ENCODE measurements at places on chromosomes 1 and 21.

- DNase-seq: no peak
These were observed 585.3 kb downstream of the PTPRU start for GRCh38 chr1:29821605-29822004.

- no peak for DNase-seq
These were observed 546.1 kb upstream of the ADAMTS5 start for GRCh38 chr21:27513016-27513415.

- DNase-seq: no peak
These were observed 1.7 kb downstream of the DR1 start for GRCh38 chr1:93347334-93347899.

- no peak for DNase-seq
These were observed 117.2 kb downstream of the EPHB2 start for GRCh38 chr1:22827666-22828483.

DNA sequence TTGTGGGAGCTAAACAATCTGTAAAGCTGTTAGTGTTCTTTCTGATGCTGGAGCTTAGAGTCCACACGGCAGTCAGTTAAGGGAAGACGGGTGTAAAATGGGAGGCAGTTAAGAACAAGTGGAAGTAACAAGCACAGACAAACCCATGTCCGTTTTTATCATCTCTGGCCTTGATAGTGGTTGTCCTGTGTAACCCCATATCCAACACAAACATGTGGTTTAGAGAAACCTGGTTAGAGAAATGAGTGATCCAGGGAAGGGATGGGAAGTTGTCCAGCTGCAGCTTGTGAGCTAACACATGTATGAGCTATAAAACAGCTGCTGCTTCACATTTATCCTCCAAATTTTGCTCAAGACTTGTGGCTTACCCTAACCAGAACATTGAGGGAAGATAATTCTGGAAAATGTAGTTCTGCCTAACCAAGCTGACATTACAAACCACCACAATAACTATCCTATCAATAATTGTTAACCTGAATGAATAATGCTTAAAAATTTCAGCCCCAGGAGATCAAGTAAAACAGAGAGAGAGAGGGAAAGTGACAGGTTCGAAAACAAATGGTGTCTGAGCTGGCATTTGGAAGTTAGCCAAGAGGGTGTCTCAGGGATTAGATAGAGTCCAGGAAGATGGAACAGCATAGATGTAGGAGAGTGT is 10.6 kb upstream of the C1orf162 start:
- DNase-seq: no peak

DNA sequence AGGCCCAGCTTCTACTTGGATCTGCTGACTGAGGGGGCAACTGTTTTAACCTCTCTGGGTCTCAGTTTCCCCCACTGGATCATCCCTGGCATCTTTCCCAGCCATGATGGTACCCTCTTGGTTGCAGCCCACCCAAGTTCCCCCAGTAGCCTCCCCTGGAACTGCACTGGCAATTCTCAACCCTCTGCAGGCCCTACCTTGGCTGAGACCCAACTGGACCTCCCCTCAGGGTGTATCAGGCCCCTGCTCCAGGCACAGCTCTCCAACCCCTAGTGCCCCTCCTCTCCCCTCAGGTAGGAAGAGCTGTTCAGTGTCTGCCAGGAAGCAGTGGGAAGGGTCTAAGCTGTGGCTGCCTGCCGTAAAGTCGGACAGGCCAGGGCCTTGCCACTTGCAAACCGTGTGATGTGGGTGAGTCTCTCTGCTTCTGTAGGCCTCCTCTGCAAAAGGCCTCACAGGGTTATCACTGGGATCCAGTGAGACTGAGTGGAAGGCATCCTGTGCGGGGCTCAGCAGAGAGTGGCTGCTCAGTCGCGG is 32.1 kb downstream of the RHBG start:
- DNase-seq: no peak

- DNase-seq: no peak
These were observed 5.2 kb upstream of the ARID1A start for GRCh38 chr1:26690576-26691031.

DNA sequence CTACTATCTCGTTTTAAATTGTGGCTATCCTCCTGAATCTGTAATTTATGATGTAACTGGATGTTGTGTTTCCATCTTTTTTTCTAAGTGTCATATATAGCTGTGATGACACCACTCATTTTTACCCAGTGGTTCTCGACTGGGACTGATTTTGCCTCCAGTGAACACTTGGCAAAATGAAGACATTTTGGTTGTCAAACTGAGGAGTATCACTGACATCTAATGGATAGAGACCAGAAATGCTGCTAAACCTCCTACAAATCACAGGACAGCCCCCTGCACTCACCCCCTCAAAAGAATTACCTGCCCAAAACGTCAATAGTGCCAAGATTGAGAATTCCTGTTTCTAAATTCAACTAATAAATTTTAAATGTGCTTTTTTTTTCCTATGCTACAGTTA is 1.9 kb downstream of the TRMT13 start:
- DNase-seq: no peak

DNA sequence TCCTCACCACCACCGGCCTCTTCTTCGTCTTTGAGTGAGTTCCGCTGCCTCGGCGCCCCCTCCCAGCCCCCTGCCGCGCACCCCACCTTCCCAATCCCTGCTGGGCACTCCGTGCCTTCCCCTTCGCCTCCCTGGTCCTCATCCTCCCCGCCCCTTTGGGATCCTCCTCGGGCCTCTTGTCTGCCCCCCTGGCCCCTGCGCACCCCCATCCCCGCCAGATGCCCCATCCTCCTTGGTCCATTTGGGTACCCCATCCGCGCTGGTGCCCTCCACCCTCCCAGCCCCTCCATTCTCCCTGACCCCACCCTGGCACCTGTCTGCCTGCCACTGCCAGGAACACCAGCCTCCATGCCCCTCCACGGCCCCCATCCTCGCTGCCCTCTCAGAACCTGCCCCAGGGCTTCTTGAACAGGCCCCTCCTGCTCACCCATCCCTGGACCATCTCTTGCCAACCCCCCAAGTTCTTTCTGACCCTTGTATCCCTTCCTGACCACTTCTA is 667 bp downstream of the ZDHHC18 start:
- no peak for DNase-seq

GRCh38 chr21:40618191-40618973 is 228.6 kb downstream of the DSCAM start:
- DNase-seq: no peak

DNA sequence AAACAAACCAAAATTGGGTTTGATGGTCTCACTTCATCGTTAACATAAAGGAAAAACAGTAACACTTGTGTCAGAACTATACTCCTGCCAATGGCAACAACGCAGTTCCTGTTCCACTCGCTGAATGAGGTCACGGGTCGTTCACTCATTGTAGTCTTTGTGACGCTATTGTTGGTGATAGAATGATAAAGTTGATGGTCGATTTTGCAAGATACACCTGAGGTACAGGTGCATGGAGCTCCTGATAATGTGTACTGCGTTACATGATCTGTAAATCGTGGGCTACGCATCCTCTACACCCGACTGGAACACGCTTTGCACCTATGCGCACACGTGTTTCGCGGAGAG is 391 bp upstream of the CENPS start:
- DNase-seq: no peak

DNA sequence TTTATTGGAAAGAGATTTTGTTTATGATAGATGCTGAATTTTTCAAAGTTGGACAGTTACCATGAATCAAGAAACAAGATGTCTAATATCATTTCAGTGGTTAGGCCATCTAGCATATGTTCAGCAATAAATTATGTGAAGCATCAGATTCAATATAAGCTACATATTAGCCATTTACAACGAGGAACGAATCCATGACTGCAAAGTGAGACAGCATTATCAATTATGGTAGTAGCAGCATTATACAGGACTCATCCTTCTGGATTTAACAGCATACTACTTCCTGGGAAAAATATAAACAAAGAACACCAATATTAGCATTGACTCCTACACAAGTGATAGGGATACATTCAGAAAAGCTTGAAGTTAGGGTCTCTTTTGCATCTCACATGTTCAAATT is 59.1 kb downstream of the LRRC53 start:
- no peak for DNase-seq

DNA sequence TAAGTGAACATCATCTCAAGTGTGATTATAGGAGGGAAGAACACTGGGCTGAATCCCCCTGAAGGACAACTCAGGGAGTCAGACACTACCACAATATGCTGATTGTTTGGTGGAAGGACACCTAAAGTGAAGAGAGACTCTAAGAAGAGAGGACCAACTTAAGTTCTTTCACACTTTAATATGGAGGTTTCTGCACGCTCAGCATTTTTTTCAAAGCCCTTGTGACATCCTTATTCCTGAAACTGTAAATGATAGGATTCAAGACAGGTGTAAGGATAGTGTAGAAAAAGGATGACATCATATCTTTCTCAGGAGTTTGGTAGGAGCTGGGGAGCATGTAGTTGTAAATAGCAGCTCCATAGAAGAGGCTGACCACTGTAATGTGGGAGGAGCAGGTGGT is 4.8 kb downstream of the OR2T10 start:
- no peak for DNase-seq

GRCh38 chr1:116529199-116529631 is 41.6 kb downstream of the CD58 start:
- no peak for DNase-seq

DNA sequence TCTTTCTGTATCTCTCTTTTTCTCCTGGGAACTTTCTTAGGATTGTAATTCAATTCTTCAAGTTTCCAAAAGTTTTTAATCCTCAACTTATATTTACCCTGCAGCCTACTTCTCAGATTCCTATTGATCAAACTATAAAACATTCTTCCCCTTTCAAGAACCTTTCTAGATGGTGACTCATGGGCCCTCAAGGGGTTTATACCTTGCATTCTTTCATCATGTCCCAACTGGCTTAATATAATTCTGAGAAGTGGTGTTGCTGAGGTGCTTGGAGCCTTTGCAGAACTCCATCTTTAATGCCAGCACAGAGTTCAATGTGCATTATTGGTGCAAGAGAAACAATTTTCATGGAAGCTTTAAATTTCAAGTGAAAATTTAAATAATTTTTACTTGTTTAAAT is 273.4 kb downstream of the VAV3 start:
- no peak for DNase-seq

GRCh38 chr1:40479156-40479555 is 2.1 kb downstream of the ZFP69 start:
- no peak for DNase-seq

GRCh38 chr1:47235241-47235681 is 3.2 kb upstream of the TAL1 start:
- DNase-seq: no peak

DNA sequence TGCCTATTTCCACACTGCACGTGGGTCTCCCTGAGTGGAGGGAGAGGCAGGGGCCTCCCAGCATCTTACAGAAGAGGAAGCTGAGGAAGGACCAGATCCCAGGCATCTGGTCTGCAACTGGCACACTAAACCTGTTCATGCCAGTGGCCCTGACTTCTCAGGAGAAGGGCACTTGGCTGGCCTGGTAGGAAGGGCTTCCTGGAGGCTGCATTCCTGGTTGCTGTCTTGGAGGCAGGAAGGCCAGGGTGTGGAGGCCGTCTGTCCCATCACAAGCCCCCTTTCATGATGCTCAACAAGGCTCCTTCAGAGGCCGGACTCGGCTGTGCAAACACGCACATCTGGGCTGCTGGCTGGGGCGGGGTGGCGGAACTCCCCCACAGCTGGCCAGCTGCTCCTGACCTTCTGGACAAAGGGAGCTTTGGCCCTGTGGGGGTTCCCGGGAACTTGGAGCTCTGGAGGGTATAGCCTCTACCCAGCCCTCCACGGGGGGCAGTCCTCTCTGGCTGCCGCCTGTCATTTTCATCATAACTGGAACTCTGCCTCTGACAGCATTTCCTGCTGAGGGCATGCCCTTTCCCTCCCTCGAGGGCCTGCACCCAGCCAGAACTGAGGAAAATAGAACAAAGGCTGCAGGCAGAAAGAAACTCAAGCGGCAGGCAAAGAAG is 39.2 kb upstream of the POU3F1 start:
- no peak for DNase-seq

DNA sequence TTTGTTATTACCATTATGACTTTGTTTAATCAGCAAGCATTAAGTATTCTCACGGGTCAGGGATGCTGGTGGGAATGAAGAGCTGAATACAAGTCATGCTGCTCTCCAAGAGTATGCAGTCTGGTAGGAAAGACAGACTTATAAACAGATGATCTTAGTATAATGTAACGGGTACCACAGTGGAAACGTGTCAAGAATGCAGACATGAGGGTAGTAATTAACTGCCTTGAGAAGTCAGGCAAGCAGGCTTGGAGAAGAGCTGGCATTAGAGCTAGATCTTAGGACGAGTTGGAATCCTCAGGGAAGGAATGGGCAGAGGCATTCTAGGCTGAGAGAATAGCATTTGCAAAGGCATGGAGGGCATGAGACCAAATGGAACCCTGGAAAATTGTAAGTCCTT is 19.7 kb downstream of the FAM76A start:
- no peak for DNase-seq

GRCh38 chr1:1322952-1323351 is 1.5 kb downstream of the INTS11 start:
- DNase-seq: no peak

DNA sequence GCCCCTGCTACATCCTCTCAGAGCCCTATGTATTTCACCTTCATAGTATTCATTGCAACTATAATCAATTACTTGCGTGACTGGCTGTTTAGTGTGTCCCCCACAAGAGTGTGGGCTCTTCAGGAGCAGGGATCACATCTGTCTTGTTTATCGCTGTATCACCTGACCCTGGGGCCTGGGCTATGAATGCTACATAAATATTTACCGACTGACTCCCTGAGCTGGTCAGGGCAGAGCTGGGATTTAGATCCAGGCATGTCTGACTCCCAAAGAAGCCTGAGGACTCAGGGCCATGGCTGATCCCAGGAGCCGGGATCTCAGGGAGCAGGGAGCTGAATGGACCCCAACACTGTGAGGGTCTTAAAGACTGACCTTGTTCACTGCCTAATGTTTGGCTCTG is 49.7 kb downstream of the AHDC1 start:
- DNase-seq: no peak

DNA sequence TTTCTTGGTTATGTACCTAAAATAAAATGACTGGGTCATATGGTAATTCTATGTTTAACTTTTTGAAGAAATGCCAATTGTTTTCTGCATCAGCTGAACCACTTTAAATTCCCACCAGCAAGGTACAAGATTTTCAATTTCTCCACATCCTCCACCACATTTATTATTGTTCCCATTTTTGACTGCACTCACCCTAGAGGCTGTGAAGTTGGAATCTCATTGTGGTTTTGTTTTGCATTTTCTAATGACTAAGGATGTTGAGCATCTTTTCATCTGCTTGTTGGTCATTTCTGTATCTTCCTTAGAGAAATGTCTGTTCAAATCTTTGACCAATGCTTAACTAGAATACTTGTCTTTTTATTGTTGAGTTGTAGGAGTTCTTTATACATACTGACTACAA is 72.5 kb downstream of the ASTN1 start:
- no peak for DNase-seq

DNA sequence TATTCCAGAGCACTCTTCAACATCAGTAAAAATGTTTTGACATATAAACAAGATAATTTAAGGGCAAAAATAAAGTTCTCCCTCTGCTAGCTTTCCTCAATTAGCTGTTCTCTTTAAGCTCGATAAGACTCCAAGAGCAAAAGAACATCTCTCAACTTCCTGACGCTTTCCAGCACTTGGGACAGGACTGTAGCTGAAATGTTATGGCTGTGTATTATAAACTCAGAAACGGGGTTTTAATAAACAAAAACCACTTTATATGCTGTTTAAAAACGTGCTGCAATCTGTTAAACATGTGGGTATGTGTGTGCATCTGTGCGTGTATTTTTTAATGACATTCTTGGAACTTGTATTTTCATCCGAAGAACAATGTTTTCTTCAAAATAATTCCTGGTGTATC is 71.5 kb upstream of the RGS2 start:
- no peak for DNase-seq

Data from caudate nucleus (tissue), 63 donors.